ENCODE measurements at places on chromosomes 2 and 18.
A peak's percentile ranks its signal among the peaks of the same experiment; 100 is the strongest.

GRCh38 chr2:28446531-28446930 is 49.3 kb upstream of the PLB1 start:
- DNase-seq: no peak

DNA sequence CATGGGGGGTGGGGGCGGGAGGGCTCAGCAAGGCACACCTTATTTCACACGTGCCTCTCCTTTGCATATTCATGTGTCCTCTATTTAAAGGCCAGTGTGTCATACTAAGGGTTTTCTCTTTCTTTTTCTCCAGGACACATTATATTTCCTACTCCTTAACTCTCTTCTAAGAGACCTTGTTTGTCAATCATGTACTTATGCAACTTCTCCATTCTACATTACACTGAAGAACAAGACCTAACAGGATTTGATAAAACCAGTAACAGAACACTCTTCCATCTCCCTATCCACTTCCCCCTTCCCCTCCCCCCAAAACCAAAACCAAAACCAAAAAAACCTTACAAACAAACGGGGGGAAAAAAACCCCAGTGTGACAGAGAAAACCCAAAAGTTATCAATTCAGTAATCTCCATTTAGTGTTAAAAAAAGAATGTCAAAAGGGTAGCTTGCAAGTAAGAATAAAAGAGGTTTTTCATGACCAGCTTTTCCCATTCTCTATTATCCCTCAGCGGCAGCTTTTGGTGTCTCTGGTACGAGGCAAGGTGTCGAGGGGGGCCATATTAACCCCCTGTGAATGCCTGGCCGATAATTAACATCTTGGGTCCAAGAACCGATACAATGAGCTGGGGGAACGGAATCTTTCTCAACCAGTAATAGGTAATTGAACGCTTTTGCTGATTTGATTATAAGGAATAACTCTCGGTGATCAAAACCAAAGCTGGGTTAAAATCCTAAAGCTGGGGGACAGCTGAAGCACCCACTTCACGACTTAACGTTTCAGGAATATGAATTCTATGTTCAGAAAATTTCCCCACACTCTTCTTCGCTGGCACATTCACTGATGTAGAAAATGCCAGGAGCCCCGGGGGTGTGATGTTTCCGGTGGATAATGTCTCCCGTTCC is 191.0 kb upstream of the TCF4 start:
- DNase-seq: no peak

DNA sequence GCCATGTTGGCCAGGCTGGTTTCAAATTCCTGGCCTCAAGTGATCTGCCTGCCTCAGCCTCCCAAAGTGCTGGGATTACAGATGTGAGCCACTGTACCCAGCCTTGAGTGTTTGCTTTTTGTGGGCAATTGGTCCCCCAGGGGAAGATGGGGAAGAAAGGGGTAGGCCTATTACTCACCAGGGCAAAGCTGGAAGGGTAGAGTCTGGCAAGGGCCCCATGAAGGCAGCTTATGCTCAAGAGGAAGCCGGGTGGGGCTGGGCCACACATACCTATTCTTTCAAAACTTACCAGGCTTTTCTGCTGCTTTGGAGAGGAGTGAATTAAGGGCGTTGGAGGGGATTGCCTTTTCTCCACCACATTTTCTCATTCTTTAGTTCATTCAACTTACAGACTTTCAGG is 24.5 kb upstream of the CD28 start:
- no peak for DNase-seq

GRCh38 chr2:10790228-10790973 is 22.2 kb downstream of the PDIA6 start:
- no peak for DNase-seq

- DNase-seq: no peak
These were observed 69.8 kb upstream of the IL1R1 start for GRCh38 chr2:102072741-102073140.

DNA sequence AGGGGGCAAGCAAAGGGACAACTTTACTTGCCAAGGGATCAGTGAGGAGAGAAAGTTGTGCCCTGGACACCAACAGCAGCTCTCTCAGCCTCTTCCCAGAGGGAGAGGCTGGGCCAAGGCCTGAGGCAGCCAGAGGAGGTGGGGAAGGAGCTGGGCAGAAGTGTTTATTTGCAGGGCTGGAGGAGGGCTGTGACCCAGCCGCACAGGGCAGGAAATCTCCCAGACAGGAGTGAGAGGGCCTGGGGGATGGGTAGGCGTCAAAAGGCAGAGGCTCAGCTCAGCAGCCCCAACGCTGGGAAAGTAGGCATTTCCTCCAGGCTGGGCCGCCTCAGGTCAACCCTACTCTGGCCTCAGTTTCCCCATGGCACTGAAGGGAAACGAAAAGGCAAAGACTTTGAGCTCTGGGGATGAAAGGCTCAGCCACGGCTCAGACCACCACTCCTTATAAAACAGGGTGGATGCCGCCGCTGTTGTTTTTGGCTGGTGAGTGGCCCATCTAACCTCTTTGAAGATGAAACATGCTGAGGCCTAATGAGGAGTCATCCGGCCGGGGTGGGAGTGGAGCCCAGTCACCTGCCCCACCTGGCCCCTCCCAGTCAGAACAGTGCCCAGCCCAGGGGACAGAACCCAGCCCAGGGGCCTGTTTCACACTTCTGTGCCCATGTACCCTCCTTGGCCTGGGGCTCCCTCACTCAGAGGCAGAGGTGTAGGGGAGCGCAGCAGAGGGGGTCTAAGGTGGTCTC is 21.9 kb upstream of the SEMA4C start:
- DNase-seq: peak; percentile 44

- no peak for DNase-seq
These were observed 110.0 kb downstream of the OSBPL6 start for GRCh38 chr2:178304333-178304732.

GRCh38 chr2:7473135-7473771 is 556.0 kb downstream of the RNF144A start:
- DNase-seq: no peak

DNA sequence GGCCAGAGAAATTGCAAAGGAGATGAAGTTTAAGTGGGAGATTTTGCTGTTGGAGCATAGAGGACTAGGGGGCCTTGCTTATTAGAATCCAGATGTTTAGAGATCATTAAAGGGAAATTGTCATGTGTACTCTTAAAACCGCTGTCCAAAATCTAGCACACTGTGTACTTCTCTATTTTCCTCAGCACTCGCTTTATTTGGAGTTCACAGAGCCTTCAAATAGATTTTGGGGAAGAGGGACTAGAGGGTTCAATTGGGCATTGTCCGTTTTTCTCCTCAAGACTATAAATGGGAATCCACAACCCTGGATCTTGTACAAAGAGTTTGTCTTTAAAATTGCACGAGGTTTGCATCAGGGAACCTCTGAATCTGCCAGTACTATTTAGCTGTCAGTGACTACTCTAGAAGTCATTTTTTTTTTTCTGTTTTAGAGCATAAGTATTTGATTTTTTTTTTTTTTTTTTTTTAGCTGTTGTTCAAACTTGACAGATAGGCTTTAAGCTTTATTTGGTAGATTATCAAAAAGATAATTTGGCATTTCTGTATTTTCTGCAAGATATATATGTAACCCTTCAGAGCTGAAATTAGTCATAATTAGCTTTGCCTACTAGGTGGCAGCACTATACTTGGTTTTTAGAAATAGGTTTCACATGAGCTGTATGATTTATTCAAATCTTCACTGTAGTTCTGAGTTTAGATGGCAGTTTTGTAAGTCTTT is 14.2 kb downstream of the PMS1 start:
- DNase-seq: no peak

DNA sequence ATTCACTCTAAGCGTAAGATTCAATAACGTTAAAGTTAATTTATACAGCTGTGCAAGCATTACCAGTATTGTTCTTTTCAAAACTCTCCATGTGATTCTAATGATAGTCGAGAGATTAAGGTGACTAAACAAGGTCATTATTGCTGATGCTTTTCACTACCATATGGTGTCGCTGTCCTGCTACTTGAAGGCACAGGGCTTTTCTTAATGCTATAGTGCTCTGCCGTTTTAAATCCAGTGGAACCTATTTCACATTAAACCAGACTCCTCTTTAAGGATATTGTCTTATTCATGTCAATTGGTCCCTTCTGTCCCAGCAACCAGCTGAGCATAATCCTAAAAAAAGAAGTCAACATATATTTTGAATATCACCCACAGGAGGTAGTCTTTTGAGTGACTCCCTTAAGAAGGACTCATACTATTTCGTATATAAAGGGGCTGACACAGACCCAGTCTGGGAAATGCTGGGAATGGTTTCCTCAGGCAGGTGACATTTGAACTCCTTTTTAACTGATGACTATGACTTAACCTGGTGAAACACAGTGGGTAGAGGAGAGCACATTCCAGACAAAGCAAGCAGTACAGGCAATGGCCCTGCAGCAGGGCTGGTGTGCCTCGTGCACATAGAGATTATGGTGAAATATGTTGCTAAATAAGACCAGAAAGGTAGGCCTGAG is 53.9 kb upstream of the CYTIP start:
- DNase-seq: no peak

DNA sequence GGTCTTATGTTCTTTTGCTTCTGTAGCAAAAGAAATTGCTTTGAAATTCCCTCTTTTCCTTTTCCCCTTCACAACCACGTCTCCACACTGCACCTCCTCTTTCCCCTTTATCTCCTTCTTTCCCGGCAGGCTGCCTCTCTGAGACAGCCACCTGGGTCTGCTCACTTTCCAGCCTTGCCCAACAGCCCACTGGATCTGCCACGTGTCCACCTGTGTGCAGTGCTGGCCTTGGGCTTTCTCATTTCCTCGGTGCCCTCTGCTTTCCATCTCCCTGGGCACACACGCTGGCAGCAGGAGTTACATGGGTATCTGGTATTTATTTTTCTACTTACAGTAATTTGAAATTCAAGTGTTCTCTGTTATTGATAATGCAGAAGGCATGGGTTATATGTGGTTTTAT is 213.4 kb upstream of the LYPD1 start:
- no peak for DNase-seq

GRCh38 chr2:207711750-207712530 is 500 bp downstream of the CCNYL1 start:
- peak; percentile 72 for DNase-seq

DNA sequence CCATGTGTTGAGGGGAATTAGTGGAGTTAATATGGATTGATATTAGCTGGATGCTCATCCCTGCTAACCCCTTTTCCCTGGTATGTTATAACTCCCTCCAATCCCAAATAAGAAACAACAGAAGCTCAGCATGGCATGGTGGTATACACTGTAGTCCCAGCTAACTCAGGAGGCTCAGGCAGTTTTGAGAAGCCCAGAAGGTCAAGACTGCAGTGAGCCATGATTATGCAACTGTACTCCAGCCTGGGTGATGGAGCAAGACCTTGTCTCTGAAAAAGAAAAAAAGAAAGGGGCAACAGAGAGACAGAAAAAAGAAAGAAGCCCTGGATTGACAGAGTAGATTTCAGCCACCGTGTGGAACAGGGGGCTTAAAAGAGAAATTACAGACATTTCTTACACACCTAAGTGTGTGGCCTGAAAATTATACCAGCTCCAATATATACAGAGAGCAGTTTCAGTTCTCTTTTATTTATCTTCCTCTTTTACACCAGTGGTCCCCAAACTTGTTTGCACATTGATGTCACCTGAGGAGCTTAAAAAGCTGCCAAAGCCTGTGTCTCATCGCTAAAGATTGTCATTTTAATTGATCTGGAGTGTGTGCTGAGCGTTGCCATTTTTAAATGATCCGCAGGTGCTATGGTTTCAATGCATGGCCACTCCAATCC is 203.6 kb downstream of the UBE2E3 start:
- no peak for DNase-seq

DNA sequence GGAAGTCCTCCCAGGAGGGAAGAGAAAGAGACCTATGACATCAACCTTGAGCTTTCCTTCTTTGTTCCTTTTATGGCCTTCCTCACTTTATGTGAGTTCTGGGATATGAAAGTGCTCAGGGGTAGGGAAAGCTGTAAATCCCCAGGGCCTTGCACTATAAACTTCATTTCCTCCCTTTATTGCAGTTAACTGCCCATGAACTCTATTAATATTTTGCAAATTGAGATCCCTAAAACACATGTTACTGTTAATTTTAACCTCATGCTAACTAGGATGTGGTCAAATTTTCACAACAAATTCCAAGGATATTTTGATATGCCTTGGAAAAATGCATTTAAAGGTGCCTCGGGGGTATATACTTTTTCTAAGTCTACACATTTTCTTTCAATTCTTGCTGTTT is 359.9 kb downstream of the OSR1 start:
- no peak for DNase-seq

- peak; percentile 37 for DNase-seq
These were observed 697 bp upstream of the SPATS2L start for GRCh38 chr2:200305797-200306195.

- DNase-seq: no peak
These were observed 136.2 kb downstream of the WDSUB1 start for GRCh38 chr2:159150280-159150746.

DNA sequence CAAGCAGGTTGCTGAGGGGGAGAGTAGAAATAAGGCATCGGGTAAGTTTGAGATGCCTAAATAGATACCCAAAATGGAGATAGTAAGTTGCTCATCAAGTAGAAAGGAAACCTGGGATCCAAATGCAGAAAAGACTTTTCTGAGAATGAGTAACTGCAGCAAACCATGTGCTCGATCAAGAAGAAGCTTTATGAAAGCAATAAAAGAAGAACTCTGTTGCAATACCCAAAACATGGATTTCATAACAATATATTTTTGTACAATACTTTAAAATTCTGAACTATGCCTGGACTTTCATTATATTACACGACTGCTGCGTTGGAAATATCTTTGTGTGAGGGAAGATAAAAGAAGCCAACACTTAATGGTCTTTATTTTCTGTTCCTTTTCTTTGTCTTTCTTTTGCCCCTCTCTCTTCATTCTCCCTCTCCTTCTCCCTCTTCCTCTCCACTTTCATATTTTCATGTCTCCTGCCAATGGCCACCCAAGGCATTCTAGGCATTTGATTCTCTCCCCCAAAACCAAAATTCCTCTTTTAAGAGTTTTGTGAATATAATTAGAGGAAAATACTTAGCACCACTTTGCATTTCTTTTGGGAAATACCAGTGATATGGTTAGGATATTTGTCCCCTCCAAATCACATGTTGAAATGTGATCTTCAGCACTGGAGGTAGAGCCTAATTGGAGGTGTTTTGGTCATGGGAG is 257.6 kb downstream of the MREG start:
- no peak for DNase-seq

DNA sequence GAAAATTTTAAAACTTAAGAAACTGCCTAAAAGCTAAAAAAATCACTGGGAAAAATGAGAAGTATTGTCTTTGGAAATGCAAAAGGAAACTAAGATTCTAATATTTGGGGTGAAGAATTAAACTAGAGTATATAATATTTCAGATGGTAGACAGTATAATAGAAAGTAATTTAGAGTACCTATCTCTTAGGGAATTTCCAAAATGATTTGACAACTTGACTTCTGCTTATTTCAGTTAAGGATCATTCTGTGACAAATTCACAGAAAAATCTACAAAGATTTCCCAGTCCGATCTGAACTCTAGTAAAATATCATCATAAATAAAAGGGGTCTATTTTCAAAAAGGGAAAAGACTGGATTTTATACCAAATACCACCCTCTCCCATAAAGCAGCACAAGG is 99.6 kb downstream of the ATAD2B start:
- no peak for DNase-seq

GRCh38 chr2:38037325-38037724 is 38.6 kb downstream of the CYP1B1 start:
- no peak for DNase-seq

All from activated T-cell treated with anti-CD3 and anti-CD28 coated beads, Interleukin-2, amount 50 U/mL, for 24 hours (primary cell).